NCI-H1417 (cell line): ENCODE measurements at places on chromosomes 6 and 20.

GRCh38 chr6:7912024-7912423, 1.4 kb upstream of the TXNDC5 start:
- no peak for DNase-seq

- DNase-seq = no peak
These were observed 28.4 kb downstream of the WRNIP1 start for GRCh38 chr6:2793534-2794151.

GRCh38 chr6:156464100-156464878, 312.9 kb upstream of the ARID1B start:
- no peak for DNase-seq

GRCh38 chr6:139446138-139446715, 71.8 kb upstream of the CITED2 start:
- DNase-seq = no peak

GRCh38 chr20:3168079-3168828, 5.1 kb downstream of the LZTS3 start:
- DNase-seq = no peak
